Effector memory CD8-positive, alpha-beta T cell (primary cell): ENCODE measurements at places on chromosomes 7 and 10.

- no peak for DNase-seq
Measured at GRCh38 chr10:80155696-80156215, 23.2 kb downstream of the PLAC9 start.

DNA sequence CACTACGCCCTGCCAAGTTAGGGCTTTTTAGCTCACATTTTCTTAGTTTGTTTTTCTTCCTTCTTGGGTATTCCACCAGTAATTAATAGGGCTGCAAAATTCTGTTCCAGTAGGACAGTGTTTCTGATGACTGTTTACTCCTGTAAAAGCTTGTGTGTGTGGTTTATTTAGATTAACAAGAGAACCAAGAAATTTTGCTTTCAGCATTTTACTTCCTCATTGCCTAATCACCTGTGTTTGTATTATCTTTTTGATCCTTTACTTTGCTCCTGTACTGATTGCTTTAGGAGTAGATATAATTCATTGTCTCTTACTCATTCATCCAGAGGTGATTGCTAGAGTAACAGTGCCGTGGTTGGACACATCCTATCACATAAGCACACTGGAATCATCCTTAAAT is 27.7 kb downstream of the TDRD1 start:
- no peak for DNase-seq

- DNase-seq = no peak
Measured at GRCh38 chr7:85456254-85456653, 269.4 kb upstream of the SEMA3D start.

- DNase-seq = no peak
Measured at GRCh38 chr7:139232904-139233303, 1.9 kb downstream of the UBN2 start.

DNA sequence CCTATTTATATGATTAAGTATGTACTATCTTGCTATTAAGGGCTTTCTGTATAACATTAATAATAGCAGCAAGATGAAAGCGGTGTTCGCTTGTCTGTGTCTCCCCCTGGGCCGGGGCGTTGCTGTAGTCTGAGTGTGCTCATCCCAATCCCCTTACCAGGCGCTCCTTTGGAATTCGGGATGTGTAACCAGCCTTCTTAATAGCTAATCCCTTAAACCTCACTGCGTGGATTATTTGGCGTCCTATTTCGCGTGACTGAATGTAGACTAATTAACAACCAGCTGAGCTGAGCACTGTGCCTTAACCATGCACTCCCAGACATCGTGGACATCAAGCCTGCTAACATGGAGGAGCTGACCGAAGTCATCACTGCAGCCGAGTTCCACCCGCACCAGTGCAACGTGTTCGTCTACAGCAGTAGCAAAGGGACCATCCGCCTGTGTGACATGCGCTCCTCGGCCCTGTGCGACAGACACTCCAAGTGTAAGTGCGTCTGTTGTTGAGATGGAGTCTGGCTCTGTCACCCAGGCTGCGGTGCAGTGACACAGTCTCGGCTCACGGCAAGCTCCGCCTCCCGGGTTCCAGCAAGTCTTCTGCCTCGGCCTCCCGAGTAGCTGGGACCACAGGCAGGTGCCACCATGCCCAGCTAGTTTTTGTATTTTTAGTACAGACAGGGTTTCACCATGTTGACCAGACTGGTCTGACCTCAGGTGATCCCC is 36.6 kb downstream of the BNIP3 start:
- no peak for DNase-seq

DNA sequence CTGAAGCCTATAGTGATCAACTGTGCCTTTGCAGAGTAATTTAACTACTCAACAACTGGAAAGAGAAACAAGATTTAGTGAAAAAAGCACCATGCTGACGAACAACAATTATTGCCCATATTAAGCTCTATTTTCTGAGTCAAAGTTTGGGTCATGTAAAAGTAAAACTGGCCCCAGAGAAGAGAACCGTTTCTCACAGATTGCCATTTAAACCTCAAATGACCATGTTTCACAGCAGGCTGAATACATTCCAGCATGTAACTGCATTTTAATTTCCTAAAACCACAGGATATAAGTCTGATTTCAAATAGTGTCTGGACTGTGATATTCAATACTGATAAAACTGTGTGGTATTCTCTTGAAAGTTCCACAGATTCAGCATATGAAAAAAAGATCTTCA is 140.7 kb downstream of the ATE1 start:
- DNase-seq = no peak

DNA sequence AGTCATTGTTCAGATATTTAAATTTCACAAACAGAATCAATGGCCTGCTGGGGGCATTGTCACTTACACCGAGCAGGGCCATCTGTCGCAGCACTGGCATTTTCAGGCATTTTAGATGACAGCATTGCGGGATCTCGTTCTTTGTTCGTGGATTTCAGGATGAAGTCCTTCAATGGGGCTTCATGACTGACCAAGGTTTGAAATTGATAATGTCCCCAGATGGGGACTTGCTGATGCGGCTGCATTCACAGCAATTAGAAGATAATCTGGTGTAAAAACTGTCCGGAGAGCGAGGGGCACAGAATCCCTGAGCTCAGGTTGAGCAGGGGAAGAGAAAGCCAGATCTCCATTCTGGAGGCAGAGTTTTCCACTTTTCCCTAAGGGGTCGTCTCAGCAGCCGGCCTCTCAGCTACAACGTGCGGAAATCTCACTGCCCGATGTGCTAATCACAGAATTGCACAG is 1.9 kb upstream of the C7orf33 start:
- DNase-seq = no peak

DNA sequence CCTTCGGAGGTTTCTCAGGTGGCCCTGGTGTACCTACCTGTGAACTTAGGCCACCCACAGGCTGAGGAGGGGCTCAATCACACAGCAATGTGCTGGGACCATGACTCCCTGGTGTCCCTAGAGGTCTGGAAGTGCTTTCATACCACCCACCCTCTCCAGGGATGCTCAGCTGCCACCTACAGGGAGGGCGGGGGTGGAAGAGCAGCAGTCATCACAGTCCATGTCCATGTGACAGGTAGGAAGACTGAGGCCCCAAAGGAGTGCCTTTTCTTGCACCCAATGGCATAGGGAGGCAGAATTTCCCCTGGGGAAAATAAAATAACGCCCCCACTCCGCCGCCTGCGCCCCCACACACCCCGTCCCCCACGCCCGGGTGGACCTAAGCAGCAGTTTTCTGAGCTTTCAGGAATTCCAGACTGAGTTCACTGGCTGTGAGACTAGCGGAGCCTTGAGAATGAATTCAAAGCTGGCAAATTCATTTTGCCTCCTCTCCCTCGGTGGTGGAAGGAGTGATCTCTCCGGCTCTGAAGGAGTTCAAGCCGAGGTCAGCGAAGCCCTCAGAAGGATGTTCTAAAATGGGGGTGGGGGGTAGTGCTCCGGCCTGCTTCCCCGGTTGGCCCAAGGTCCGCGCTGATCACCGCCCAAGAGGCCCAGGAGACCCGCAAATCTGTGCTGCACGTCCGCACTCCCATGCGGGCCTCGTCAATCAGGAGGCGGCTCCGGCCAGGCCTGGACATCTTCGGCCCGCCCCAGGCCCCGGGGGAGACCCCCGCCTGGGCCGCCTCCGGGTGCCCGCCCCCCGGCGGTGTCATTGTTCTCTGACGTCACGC is 2.1 kb upstream of the ZMIZ1 start:
- no peak for DNase-seq

- DNase-seq = no peak
Measured at GRCh38 chr10:71927159-71927558, 37.0 kb upstream of the CHST3 start.

- no peak for DNase-seq
Measured at GRCh38 chr7:100682228-100682741, 8.7 kb downstream of the GNB2 start.

GRCh38 chr7:151249034-151249731 is 689 bp upstream of the SMARCD3 start:
- DNase-seq = no peak
